ENCODE measurements at places on chromosomes 4 and X.

GRCh38 chr4:79042079-79042674, 102.9 kb upstream of the PAQR3 start:
- DNase-seq, result no peak

- DNase-seq, result no peak
Measured at GRCh38 chr4:60759518-60760245, 440.4 kb upstream of the ADGRL3 start.

DNA sequence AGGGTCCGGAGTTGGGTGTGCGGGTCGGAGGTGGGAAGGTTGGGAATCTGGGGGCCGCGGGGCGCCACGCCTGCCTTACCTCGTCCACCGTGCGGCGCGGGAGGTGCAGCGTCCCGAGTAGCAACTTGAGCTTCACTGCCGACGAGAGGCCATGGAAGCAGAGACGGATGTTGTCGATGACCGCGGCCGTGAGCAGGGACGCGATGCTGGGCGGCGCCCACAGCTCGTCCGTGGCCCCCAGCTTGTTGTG, 178 bp downstream of the NELFA start:
- DNase-seq, result no peak

DNA sequence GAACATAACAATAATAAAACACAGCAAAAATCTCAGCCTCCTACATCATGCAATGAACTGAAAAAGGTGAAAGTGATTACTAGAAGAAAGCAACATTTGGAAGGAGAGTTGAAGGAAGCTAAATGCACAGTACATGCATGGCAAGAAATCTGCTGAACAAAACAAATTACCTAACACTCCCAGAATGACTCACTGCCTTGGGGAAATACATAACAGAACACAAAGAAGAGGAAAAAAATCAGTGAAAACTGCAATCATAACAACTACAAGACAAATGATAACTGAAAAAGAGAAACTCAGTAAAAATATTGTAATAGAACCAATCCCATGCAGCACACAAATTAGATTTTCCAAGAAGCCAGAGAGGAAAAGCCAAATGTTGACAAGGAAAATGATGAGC, 1513.2 kb downstream of the ARAP2 start:
- no peak for DNase-seq

DNA sequence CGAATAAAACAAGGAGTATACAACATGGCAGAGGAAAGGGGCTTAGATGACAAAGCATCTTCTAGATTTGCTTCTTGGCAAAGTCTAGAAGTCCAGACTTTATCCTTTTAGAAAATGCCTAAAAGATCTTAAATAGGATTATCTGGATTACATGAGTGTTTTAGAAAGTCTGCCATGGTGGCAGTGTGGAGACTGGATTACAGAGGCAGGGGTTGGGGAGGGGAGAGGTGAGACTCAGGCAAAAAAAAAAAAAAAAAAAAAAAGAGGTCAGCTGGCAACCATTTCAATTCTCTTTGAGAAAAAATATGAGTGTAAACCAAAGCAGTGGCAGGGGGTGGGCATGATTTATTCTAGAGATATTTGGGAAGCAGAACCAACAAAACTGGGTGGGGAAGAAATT, 17.4 kb downstream of the ZNF827 start:
- no peak for DNase-seq
